ENCODE measurements at places on chromosomes 6 and 20.

GRCh38 chr20:3106185-3106584 is 21.7 kb upstream of the AVP start:
- DNase-seq = no peak

DNA sequence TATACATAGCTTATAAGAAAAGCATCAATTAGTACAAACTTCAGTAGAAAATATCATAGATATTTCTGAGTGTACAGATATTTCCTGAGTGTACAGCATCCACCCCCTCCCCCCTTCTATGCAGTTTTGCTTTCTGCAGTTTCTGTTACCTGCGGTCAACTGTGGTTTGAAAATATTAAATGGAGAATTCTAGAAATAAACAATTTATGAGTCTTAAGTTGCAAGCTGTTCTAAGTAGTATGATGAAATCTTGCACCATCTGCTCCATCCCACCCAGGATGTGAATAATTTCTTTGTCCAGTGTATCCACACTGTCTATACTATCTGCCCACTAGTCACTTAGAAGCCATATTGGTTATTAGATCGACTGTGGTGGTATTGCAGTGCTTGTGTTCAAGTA is 15.8 kb upstream of the GPR63 start:
- DNase-seq = no peak

- DNase-seq = no peak
Observed at GRCh38 chr20:55567826-55568225, 437.5 kb downstream of the CBLN4 start.

DNA sequence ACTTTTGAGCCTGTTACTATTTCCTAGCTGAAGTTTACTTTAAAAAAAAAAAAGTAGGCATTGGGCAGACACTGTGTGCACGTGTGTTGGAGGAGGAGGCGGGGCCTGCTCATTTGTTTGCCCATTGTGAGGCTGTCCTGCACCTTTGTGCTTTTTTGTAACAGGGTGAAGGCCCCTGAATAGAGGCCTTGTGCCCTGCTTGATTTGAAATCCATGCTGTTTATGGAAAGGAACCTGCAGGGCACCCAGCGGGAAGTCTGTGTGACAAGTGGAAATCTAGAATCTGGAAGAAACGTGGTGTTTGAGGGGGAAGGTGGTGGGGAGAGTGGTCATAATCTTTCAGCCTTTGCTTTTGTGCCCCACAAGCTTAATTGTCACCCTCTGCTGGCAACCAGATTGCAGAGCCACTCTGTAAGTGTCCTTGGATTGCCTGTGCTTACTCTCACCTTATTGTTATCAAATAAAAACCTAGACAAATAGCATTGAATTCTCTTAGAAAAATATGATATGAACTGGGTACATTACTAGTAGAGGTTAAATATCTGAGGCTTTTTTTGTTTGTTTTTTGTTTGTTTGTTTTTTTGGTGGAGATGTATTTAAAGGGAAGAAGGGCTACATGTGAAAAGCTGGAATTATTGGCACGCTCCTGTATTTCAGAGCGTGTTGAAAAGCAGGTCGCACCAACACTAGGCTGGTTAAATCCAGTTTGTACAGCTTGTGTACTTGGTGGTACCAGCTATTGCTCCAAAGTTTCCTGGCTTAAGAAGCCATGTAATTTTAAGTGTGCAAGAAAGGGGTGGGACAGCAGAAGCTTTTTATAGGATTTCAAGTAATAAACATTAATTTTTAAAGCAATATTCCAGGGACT is 156.3 kb downstream of the ARID1B start:
- DNase-seq = peak; percentile 58

DNA sequence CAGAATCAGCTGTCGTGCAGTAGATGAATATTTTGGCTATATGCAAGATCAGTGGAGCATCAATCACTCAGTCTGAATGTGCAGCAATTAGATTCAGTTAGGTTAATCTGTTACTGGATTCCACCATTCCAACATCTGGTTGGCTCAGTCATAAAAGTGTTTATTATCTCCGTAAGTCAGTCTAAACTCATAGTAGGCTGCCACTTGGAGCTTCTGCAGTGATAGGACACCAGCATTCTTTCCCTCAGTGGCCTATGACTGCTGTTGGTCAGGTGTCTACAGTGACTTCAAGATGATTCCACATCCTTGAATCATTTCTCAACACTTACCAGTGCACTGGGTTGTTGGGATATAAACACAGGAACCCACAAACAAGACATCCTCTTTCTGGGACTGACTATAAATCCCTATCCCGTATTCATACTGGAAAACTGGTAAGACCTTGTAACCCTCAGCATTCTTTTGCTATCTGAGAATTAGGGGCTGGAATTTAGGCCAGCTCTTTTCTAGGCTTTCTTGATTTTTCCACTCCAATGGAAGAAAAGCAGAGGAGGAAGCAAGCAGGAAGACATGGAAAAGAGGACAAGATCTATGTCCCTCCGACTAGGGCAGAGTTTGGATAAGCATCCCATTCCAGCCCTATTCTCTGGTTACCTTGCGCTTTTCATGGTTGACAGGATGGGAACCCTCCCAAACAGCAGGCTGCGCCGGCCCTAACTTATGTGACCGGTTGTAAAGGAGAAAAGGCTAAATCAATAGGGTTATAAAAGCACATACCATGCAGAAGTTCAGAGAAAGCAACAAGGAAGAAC is 919.6 kb downstream of the KIF16B start:
- DNase-seq = no peak

DNA sequence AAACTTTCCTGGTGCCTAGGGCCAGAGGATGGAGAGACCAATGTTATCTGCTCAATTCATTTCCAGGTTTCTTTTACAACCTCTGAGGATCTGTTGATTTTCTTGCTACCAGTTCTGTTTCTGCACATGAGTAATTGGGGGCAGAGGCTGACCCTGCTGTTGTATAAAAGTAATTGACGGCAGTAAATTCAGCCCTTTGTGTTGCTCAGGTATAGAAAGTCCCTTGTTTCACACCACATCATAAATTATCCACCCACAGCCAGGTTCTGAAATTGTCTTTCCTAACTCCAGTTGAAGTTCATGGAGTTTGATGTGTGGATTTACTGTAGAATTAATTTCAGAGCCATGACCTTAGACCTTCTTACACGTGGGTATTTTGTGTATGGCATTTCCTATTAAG is 107.4 kb upstream of the GRIK2 start:
- DNase-seq = no peak

GRCh38 chr6:6588064-6588923 is at the start of gene LY86:
LY86 (plus strand) TSS chr6:6588720; CDS start chr6:6588735, 15 bp downstream.
- DNase-seq = no peak

DNA sequence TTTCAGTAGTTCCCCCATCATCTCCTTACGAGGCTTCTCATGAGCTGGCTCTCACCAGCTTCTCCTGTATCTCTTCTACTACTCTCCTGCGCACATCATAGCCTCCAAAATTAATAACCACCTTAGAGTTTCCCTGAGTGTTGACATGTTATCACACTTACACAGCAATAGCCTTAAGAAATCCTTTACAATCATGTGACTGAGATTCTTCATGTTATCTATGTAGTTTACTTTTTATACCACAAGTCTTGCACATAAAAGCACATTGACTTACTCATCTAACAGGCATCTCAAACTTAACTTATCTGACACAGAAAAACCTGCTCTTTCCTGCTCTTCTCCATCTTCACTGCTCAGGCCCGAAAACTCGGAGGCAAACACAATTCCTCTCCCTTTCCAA is 103.7 kb upstream of the TAB2 start:
- no peak for DNase-seq

DNA sequence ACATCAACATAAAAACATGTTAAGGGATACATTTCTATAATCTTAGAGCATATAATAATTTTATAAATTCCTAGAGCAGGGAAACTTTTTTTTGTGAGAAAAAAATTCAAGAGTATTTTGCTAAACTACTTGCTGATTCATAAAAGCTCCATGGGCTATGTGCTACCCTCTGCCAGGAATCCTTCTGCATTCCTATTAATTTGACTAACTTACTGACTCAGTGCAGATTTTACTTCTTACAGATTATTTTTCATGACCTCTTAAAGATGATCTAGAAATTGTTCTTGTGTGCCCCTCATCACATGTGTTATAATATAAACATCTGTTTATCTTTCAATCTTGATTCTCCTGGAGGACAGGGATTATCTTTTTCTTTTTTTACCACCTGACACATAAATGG is 5.7 kb downstream of the VTA1 start:
- DNase-seq = no peak

GRCh38 chr6:140178935-140179334 is 804.5 kb upstream of the CITED2 start:
- no peak for DNase-seq

DNA sequence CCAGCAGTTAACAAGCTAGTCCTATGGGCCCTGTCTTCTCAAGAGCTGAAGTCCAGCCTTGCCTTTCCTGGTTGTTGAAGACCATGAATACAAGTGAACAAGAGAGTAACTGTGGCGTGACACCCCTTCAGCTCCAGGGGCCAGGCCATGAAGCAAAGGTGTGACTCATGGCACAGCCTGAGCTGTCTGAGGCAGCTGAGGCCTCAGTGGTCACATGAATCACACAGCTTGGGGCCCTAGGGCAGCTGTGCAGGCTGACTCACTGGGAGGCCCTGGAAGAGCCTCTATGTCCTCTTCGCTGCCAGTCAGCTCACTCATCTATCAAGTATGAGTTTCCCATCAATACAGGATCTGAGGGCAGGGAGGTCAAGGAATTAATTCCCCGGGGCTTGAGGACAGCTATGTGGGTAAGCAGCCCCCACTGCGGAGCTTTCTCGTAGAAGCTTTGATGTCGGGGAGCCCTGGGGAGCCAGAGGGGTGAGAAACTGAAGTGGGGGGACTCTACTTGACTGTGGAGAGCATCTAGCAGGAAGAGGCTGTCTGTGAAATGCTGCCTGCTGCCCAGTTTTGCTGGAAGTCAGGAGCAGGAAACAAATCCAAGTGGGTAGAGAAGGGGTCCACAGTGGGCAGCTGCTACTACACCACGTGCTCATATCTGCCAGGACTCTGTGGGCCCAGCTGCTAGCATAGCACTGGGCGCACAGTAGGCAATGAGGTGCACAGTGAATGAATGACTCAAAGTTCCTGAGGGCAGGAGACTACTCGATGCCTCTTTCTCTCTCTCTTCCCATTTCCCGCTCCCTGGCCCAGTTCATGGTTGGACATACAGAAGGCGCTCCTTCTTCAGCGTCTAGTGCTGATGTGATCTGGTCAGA is 13.7 kb upstream of the FAM83C start:
- DNase-seq = no peak

- DNase-seq = peak; percentile 55
Observed at GRCh38 chr20:46683011-46683667, 6.1 kb downstream of the TP53RK start.

GRCh38 chr20:5686384-5687105 is 63.7 kb upstream of the SHLD1 start:
- no peak for DNase-seq

GRCh38 chr6:24401458-24401857 is 1.3 kb upstream of the MRS2 start:
- DNase-seq = no peak

- DNase-seq = no peak
Observed at GRCh38 chr6:118708744-118709143, 57.4 kb upstream of the CEP85L start.

GRCh38 chr20:4233520-4233919 is 218.2 kb upstream of the RNF24 start:
- peak; percentile 13 for DNase-seq

- DNase-seq = peak; percentile 87
Observed at GRCh38 chr20:34536798-34537394, 20.7 kb downstream of the DYNLRB1 start.

- DNase-seq = no peak
Observed at GRCh38 chr20:50710492-50711063, 19.2 kb upstream of the RIPOR3 start.

- DNase-seq = peak; percentile 88
Observed at GRCh38 chr6:27518881-27519795, 46.2 kb upstream of the ZNF184 start.

GRCh38 chr20:50532221-50532620 is 22.0 kb downstream of the PTPN1 start:
- DNase-seq = no peak

GRCh38 chr6:142605922-142606485 is 304.2 kb downstream of the ADGRG6 start:
- DNase-seq = no peak

- no peak for DNase-seq
Observed at GRCh38 chr6:130720076-130720715, 107.0 kb upstream of the SMLR1 start.

GRCh38 chr20:11483697-11484096 is 434.0 kb upstream of the BTBD3 start:
- DNase-seq = no peak

DNA sequence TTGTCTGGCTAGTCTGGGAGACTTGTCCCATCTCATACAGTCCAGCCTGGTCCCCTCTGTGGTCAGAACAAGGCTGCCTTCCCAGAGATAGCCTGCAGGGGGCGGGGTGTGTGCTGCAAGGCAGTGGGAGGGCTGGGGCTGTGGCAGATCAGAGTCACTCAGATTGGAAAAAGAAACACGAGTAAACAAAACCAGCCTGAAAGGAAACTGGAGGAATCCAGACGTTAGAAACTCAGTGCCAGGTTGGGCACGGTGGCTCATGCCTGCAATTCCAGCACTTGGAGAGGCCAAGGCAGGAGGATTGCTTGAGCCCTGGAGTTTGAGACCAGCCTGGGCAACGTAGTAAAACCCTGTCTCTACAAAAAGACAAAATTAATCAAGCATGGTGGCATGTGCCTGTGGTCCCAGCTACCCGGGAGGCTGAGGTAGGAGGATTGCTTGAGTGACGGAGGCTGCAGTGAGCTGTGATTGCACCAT is 20.2 kb downstream of the LEMD2 start:
- peak; percentile 89 for DNase-seq

DNA sequence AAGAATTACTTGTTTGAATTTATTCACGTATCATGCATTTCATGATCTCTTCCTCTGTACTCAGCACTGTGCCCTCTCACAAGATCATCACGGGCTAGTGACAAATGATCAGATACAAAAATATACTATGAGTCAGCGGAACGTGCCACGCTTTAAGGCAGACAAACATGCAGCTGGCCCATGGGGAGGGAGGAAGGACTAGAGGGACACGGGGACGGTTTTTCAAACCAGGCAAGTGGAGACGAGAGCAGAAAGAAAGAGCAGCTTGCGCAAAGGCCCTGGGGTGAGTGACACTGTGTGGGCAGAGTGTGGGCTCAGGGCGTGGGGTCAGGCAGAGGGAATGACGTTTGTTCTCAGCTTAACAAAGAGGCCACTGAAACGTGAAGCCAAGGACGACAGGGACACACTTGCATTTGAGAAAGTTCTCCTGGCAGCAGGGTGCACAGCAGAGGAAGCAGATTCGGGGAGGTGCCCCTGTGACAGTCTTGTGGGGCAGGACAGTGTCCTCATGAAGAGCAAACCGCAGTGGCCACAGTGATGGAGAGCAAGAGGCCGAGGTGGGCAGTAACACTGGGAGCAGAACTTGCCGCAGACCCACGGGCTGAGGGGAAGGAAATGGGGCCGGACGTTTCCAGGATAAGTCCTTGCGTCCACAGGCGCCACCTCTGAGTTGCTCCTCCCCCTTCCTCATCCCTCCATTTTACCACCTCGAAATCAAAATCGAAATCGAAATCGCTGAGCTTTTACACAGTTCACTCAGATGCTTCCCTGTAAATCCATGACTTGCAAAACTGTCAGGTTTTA is 6.9 kb upstream of the RPS6KA2 start:
- no peak for DNase-seq

- no peak for DNase-seq
Observed at GRCh38 chr20:48406498-48406897, 421.3 kb downstream of the PREX1 start.

GRCh38 chr6:6320901-6321300 is 439 bp upstream of the F13A1 start:
- DNase-seq = no peak
